ENCODE measurements at places on chromosomes 11 and 22.

- DNase-seq, result no peak
Measured at GRCh38 chr22:49048591-49048990, 779.1 kb downstream of the BRD1 start.

DNA sequence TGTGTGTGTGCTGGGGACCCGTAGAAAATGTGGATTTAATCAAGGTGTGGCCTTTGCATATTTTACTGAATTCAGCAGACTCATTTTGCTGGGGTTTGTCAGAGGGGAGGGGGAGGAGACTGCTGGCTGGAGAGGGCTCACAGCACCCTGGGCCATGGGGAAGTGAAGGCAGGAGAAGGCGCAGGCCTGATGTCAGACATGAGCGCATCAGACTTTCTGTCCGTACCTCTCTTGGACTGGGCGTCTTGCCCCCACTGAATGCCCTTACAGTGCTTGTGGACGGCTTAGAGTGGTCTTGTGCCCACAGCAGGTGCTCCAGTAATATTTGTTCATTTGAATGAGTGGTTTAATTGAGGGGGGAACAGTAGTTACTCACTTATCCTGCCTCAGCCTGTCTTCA lies 75.2 kb downstream of the TEAD1 start:
- DNase-seq, result no peak

DNA sequence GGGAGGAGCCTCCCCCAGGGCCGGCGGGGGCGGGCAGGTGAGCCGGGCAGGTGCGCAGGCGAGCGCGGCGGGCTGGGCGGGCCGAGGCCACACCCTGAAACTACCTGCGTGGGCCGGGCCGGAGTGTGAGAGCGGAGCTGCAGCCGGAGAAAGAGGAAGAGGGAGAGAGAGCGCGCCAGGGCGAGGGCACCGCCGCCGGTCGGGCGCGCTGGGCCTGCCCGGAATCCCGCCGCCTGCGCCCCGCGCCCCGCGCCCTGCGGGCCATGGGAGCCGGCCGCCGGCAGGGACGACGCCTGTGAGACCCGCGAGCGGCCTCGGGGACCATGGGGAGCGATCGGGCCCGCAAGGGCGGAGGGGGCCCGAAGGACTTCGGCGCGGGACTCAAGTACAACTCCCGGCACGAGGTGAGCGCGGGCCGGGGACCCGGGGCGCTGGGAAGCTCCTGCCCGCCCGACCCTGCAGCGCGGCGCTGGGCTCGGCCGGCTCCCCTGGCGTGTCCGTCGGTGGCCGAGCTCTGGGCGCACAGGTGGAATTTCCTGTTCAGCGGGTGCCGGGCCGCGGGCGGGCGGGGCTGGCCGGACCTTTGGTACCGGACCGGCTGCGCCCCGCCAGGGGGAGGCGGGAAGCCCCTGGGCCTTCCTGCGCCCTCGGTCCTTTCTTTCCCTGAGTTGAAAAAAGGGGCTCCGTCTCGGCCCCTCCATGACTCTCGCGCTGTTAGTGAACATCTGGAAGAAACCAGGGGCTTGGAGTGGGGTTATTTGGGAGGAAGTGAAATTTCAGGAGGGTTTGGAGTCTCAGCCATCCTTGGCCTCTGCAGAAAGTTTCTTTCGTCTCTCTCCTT lies at the start of gene ST14:
TSS of gene ST14 (plus strand) at position 126 of the 841 bp plus-strand sequence. CDS start at position 324, 198 bp downstream.
- peak; percentile 81 for DNase-seq

- DNase-seq, result no peak
Measured at GRCh38 chr22:46604306-46604690, 15.9 kb upstream of the GRAMD4 start.

DNA sequence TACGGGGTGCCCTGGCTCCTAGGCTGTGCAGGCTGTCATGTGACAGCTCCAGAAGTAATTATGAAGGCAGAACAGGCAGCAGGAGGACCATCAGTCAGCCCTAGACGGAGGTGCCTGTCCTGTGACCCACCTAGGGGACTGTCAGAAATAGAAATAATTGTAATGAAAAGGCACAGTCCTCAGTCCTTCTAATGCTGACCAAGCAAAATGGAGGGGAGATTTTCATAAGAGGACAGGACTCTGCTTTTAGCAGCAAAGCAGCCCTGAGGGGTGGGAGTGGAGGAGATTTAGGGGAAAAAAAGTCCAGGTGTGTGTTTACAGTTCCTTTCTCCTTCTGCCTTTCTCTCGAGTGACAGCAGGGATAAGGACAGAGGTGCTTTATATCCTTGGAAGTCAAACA lies 108.3 kb upstream of the KIRREL3 start:
- DNase-seq, result no peak
